ENCODE measurements at places on chromosomes 7 and 10.
A peak's percentile ranks its signal among the peaks of the same experiment; 100 is the strongest.

GRCh38 chr10:43135656-43136055 is 2.6 kb upstream of the CSGALNACT2 start:
- DNase-seq, result no peak

DNA sequence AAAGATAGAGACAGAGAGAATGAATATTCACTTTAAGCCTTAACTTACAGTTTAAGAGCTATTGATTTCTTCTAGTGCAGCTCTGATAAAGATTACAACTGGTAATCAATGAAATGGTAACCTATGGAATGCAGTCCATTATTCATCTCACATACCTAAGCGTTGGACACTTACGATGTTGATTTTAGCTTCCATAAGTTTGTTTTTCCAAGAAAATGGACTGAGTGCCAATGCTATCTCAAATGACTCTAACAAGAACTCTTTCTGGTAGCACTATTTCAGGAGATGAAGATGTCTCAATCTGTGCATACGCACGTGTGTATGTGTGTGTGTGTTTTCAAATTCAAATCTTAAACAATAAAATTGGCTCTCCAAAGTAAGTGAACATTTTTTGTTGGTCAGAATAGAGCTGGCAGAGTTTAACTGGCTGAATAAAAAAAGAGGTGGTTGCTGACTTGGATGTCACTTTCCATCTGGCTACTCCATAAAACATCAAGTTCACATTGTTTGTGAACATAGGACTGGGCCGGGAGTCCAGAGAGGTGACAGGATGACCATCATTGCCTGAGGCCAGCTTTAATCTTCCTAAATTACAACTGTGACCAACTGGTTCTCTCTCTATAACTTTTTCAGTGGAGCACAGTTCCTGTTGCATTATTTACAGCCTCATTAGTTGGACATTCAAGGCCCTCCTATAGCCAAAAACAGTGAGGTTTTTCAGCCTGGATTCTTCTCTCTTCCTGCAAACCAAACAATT is 106.9 kb upstream of the CSTF2T start:
- no peak for DNase-seq

- DNase-seq, result no peak
Measured at GRCh38 chr7:79008786-79009185, 444.7 kb downstream of the MAGI2 start.

DNA sequence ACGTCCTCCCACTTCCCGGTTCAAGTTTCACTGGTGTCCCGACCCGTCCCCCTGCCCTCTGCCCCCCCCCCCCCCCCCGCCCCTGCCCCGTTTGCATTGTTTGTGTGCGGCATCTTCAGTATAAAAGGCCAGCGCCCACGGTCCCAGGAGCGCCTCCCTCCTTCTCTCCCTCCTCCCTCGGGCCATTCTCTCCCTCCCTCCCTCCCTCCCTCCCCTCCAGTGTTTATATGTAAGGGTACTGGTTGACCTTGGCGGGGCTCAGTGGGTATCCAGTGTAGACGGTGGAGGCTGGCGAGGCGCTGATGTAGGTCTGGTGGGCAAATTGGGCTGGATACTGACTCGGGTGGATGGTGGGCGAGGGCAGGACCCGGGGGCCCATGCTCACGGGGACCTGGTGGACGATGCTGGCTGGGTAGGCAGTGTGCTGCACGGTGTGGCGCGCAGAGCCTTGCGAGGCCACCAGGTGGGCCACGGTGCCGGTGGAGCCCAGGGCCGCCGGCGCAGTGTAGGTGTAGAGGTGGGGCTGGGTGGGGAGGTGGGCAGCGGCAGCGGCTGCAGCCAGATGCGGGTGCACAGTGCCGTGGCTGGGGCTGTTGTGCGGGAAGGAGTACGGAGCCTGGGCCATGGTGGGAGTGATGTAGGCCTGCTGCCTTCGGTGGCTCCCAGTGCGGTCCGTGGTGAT is 49.4 kb downstream of the CLEC2L start:
- no peak for DNase-seq

GRCh38 chr10:104020020-104020419 is 53.1 kb downstream of the SLK start:
- DNase-seq, result no peak

GRCh38 chr7:35380739-35381224 is 126.9 kb upstream of the TBX20 start:
- no peak for DNase-seq

DNA sequence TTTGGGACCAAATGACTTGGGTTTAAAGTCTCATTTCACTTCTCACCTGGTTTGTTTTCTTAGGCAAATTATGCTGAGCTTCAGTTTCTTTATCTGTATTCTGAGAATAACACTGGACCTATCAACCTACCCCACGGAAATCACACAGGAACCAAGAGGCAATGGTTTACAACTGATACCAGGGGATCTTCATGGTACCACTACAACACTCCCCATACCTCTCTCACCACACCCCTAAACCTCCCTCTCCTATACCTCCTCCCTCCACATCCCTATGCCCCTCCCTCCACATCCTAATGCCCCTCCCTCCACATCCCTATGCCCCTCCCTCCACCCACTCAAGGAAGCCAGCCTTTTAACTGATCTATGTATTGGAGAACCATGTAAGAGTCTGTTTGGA is 9.9 kb downstream of the FAM204A start:
- no peak for DNase-seq

DNA sequence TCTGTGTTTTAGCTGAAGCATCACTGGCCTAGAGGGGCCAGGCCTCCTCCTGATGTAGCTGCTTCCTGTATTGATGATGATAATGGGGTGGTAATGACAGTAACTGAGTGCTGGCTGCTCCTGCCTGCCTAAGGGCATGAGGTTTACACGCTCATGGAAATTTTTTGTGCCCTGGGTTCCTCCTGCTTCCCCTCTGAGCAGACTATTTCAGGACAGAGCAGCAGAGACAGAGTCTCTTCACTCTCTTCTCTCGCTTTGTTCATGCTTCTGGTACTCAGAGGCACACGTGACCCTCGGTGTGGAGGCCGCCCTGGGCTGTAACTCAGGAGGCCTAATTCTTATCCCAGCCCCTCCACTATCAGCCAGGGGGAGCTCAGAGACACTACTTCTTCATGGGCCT is 27.9 kb downstream of the LRRC20 start:
- no peak for DNase-seq

- DNase-seq, result no peak
Measured at GRCh38 chr10:2223548-2224320, 486.4 kb upstream of the ADARB2 start.

- DNase-seq, result no peak
Measured at GRCh38 chr10:99329554-99330346, 594 bp downstream of the CNNM1 start.

GRCh38 chr10:98446661-98447221 is at the start of gene HPS1:
Gene HPS1 (minus strand): TSS chr10:98446935. CDS start chr10:98443240, 3,695 bp downstream.
- DNase-seq, result peak; percentile 86

GRCh38 chr10:29057822-29058331 is 231.0 kb upstream of the LYZL1 start:
- DNase-seq, result no peak

DNA sequence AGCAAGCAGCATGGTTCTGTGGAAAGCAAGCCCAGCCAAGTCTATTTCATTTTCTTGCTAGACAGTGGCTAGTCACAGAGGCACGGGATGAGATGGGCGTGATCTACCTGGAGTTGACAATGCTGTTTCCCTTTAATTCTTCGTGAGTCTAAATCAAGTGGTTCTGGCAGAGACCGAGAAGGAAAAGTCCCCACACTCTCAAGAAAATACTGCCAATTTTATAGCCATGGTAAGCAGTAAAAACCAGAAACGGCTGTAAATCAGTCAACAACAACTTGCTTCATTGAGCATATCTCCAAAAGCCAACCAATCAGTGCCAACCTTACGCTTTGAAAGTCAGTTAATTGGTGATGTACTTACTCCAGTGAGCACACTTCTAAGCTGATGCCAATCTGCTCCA is 223.4 kb downstream of the SEC23IP start:
- DNase-seq, result no peak

DNA sequence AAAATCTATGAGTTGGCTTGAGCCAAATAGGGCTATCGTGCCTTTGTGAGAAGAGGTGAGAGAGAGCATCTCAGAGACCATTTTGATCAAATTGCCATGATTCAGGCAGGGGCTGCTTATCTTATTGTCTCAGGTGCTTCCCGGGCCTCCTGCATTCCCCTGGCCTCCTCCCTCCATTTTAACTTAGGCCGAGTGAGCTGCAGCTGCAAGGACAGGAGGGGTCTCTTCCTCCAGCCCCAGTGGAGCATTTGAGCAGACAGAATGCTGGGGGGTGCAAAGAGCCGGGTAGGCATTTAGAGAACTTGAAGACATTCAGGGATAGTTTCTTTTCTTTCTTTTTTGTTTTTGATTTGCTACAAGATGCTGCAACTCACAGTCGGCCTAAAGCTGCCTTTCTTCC is 59.0 kb downstream of the BUB3 start:
- no peak for DNase-seq

GRCh38 chr10:132407243-132407746 is 10.3 kb downstream of the PWWP2B start:
- no peak for DNase-seq

- DNase-seq, result no peak
Measured at GRCh38 chr7:106795877-106796231, 69.2 kb upstream of the PIK3CG start.

DNA sequence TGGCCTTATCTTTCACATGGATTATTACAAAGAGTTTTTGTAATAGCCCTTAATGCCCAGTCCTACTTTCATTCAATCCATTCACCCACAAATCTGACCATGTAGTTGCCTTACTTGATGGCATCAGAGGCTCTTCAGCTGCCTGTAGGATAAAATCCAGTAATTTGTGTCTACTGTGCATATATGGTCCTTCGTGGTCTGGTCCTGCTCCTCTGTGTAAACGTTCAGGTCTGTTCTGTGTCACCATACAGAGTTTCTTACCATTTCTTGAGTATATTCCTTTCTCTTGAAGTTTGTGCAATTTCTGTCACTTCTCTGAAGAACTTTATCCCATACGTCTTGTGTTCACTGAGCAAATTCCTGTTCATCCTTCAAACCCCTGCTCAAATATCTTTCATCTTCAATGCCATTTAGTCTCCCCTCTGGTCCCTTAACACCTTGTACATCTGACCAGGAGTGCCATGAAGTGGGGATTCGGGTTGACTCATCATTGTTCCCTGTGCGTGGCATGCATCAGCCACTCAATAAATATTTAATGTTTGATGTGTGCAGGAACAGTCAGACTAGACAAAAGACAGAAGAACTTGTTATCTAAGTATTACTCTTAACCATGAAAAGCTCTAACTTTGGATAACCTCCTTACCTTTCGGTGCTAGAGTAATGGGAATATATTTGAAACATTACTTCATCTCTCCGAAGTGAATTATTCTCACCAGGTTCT is 98.6 kb upstream of the RPA3 start:
- DNase-seq, result no peak

DNA sequence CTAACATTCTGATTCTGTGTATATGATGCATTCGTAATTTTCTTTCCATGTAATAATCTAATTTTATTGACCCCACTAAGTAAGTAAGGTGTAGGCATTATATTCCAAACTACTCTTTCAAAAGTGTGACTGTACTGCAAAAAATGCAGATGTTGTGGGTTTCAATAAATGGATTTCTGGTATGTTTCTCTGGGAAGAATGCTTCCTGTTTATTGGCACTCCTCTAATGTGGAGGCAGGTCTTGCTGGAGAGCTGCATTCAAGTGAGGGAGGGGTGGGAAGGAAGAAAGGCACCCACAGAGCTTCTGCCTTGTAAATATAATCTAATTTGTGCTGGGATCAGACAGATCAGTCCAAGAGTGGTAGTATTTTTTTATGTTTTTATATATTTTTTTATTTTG is 23.9 kb downstream of the ST7 start:
- DNase-seq, result no peak

DNA sequence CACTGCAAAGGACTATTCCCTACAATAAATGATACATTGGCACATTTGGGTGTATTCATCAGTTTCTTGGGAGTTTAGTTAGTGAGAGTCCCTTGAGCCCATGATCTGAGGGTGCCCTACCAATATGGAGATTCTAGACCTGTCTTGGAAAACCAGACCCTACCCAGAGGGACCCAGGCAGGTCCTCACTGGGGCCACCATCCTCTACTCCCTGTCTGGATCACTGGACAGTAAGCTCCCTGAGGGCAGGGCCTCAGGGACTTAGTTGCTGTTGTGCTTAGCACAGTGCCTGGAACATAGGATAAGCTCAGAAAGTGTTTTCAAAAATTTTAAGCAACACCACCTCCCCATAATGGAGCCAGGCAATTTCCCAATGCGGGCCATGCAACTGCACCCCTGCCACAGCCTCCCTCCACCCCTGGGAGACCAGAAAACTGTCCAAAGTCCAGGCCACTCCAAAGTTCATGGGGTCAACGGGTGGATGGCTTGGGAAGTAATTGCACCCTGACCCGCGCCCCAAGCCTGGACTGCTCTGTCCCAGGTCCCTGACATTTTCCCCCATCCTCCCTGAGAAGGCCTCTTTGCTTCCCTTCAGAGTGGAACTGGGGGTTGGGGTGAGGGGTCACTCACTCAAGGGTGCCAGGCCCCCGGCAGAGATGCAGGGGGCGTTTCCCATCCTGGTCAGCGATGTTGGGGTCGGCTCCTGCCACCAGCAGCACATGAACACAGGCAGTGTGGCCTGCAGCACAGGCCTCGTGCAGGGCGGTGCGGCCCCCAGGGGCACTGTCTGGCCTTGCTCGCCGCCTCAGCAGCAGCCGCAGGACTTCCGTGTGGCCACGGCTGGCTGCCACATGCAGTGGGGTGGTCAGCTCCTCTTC is 1.0 kb downstream of the ASB10 start:
- no peak for DNase-seq

GRCh38 chr10:86234107-86234506 is 132.5 kb downstream of the GRID1 start:
- DNase-seq, result no peak

DNA sequence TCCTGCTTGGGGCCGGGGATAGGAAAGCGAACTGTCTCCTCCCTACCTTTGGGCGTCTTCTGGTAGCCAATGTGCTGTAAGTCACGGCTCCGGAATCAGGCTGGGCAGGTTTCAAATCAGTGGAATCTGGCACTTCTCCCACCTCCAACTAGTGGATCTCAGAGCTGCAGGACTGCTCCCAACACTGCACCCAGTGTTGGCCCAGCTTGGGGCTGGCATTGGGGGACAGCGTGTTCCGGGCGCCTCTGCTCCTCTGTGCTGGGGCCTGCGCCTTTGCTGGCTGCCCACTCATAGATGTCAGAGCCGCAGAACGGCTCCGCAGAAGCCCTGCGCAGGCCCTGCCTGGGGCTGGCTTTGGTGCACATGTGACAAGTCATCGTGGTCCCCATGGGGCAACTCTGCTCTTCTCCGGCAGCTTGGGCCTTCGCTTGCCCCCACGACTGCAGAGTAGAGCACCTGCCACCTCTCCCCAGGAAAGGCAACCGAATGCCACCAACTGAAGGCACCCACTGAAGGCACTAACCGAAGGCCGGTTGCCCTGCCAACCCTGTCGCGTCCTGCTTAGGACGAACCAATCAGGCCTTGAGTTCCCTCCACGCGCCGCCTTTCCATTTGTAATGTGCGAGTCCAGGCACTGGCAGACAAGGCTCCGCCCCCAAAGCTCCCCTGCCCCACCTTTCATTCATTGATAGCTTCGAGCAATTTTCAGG is 85.5 kb upstream of the ABI1 start:
- no peak for DNase-seq

DNA sequence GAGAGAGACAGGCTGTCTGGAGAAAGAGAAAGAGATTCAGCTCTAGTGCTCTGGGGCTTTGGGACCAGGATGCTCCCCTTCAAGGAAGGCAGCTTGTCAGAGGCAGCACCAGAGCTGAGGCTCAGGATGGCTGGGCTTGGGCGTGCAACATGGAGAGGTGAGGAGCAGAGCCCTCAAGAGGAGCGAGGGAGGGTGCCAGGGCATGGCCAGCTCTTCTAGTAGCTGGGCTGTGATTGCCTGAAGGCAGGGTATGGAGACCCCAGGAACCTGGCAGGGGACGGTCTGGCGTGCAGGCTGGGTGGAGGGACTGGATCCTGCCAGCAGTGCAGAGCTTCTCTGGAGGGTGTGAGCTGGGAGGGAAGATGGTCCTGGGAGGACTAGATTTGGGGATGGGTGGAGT is 40.2 kb downstream of the ANTXRL start:
- DNase-seq, result no peak

Data from CD4-positive, alpha-beta T cell treated with Interleukin-1 beta for 1 hour (primary cell).